ENCODE measurements at places on chromosomes 6 and 20.

DNA sequence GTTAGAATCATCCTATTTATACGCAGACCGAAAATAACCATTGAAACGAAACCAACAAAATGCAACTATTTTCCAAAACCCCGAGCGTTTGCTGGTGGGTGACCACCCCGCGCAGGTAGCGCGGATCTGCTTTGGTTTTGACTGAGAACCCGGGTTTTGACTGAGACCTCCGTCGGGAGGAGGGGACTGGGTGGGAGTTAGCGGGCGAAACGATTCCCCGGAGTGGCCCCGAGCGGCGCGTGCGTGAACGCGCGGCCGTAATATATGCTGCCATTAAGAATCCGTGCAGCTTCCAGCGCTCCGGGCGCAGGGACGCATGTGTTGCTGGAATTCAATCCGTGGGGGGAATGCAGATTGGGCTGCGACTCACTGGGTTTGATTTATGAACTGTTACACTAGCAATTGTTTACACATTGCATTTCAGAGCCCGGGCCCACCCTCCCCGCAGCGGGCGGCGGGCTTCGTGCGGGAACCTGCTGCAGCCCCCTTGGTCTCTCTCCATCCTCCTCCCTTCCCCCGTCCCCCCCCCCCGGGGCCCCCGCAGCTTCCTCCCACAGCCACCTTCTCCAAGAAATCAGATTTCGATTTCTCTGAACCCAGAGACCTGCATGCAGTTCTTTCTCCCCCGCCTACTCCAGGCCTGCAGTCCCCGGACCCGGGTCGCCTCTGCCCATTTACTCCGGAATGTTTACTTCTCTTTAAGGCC is 9.9 kb downstream of the NRN1 start:
- DNase-seq = no peak

DNA sequence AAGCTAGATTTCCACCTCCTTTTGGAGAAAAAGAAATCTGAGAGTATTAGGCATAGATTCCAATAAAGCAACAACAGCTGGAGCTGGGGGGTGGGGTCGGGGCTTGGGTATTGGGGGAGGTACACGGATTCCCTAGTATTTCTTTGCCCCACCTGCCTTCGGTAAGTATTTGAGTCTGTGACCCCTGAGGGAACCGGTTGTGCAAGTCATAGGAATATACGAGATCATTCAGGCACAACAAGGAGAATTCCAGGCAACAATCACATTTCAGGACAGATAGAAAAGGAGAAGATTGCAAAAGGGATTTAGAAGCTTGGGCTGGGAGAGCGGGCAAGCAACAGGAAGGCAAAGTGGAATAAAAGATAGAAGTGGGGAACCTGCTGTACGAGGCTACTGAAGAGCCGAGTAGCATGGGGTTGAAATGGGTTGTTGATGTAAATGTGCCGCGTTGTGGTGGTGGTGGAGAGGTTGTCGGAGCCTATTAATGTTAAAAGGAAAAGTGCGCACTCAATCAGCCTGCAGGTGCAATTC is 148.9 kb downstream of the BCAS1 start:
- DNase-seq = peak; percentile 50

GRCh38 chr6:159758031-159759001 is 3.5 kb upstream of the ACAT2 start:
- DNase-seq = no peak

- DNase-seq = no peak
Observed at GRCh38 chr6:150992703-150993102, 127.2 kb downstream of the MTHFD1L start.

GRCh38 chr20:47870475-47870874 is 85.2 kb upstream of the SULF2 start:
- no peak for DNase-seq

- no peak for DNase-seq
Observed at GRCh38 chr20:59958123-59958522, at the start of gene CDH26. TSS of gene CDH26 (plus strand) at chr20:59958423. CDS start at chr20:59958727, 304 bp downstream.

DNA sequence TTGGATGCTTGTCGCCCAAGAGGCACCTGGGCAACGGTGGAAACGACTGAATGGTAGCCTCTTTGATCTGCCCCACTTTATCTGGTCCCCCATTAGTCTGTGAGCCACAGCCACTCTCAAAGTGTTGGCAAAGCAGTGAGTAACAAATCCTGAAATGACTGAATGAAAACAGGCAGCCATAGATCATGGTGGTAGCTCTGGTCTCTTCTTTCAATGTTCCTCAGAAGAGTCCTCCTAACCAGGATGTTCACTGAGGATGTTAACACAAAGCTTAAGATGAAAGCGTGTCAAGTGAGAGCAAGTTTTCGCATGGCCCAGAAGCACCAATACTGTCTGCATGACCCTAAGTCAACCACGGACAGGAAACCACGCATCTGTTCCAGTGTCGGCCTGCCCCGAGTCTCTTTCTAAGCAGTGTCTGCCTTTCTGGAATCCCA is 107.3 kb downstream of the IRF4 start:
- DNase-seq = no peak

GRCh38 chr20:362271-363254 is 15.7 kb downstream of the NRSN2 start:
- no peak for DNase-seq

DNA sequence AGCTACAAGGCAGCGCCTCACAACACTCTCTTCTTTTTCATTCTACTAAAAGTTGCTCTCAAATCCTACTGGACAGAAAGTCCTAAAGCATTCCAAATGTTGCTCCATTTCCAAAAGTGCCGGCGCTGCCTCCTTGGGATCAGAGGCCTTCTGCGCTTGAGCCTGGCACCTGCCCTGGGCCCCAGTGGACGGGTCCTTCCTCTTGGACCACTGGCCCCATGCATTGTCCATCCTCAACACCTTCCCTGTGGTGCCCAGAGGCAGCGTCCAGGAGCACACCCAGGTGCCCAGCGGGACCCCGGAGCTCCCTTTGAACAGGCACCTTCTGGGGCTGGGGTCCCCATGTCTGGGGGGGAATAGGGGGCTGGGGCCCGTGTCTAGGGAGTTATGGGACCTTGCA is 205.2 kb downstream of the ERMARD start:
- no peak for DNase-seq

DNA sequence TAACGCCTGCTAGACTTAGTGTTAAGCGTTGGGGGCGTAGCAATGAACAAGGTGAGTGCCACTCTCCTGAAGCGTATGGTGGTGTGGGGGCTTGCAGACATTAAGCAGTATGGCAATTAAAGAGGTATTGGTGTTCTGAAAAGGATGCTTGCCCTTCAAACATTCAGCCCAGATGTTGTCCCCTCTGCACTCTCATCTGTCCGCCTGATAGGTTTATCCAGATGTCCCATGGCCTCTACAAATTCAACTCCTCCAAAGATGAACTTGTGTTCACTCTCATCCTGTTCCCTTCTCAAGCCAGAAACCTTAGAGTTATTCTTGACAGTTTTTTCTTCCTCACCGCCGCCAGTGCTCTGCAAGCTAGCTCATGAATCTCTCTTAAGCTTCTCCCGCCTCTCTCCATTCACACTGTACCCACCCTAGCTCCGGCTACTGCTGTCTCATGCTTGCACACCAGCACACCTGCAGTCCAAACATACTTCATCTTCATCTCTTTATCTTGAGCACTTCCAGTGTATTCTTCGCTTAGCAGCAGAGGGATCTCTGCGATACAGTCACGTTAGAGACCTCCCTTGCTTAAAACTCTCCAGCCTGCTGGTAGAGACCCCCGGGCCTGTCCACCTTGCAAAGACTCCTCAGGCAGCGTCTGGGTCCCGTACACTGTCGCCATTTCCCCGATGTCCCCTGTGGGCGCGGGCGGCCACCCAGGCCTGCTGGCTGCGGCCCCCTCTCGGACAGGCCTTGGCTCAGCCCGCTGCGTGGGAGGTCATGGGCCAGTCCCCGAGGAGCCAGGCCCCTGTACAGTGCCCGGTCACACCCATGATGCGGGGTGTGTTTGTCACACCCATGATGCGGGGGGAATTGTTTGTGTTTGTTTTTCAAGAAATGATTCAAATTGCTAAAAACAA is 962 bp downstream of the DDX27 start:
- no peak for DNase-seq

GRCh38 chr6:118860880-118861279 is 33.1 kb upstream of the ASF1A start:
- DNase-seq = no peak

GRCh38 chr6:100322886-100323285 is 141.8 kb downstream of the SIM1 start:
- DNase-seq = no peak

DNA sequence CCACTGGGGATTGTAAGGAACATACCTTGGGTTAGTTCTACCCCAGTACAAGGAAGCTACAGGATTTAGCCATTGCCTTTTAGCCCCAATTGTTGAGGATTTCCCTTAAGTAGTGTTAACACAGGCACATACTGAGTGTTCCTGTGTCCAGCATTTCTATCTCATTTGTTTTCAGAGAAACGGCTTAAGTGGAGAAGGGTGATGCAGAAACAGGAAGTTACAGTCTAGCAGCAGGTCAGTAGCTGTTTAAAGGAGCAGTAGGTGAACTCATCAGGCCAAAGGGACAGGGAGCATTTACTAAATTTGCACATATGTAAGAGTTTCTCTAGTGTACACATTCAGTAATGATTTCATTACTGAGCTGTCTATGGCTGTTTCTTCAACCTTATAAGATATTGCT is 644.2 kb upstream of the GJE1 start:
- no peak for DNase-seq

DNA sequence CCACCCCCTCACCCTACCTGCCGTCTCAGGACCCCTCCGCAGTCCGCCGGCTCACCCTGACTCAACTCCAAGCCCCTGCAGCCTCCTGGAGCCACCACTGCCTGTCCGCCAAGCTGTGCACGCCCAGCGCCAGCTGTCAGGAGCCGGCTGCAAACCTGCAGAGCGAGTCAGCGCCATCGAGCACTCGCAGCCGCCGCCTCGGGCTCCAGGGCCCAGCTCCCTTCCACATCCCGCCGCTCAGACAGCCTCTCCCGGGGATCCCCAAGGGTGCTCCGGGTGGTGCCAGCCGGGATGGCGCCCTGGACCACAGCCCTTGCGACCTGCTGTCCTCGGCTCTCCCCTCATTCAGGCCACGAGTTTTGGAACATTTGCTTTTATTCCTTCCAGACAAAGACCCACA is 4.3 kb downstream of the TNNC2 start:
- peak; percentile 78 for DNase-seq

DNA sequence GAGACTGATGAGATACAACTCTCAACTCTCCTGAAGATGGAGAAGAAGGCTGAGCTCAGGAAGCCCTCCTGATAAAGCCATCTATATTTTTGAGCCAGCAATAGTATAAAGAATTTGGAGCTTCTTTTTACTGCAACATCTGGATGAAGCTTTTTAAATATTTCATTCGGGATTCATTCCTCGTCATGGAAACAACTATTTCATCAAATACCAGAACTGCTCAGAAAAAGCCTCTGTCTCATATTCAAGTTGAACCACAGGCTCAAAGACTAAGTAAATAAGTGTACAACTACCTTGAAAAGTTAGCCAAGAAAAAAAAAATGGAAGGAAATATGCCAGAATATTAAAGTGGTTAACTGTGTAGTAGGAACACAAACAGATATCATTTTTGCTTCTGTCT is 37.8 kb downstream of the PTPRT start:
- no peak for DNase-seq

DNA sequence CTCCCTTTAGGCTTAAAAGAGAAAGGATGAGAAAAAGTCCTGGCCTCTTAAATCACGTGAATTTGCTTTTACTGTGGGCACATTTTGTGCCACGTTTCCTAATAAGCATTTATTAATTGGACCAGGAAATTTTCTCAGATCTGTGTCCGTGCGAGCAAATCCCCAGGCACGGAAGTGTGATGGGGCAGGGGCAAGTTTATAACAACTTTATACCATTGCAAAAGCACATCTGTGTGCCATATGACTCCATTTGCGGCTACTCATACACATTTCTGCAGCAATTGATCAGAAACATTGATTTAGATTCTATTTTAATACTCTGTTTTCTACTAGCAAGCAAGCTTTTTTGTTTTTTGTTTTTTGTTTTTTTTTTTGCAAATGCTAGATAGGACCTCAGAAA is 373.2 kb downstream of the TAF4 start:
- DNase-seq = no peak

DNA sequence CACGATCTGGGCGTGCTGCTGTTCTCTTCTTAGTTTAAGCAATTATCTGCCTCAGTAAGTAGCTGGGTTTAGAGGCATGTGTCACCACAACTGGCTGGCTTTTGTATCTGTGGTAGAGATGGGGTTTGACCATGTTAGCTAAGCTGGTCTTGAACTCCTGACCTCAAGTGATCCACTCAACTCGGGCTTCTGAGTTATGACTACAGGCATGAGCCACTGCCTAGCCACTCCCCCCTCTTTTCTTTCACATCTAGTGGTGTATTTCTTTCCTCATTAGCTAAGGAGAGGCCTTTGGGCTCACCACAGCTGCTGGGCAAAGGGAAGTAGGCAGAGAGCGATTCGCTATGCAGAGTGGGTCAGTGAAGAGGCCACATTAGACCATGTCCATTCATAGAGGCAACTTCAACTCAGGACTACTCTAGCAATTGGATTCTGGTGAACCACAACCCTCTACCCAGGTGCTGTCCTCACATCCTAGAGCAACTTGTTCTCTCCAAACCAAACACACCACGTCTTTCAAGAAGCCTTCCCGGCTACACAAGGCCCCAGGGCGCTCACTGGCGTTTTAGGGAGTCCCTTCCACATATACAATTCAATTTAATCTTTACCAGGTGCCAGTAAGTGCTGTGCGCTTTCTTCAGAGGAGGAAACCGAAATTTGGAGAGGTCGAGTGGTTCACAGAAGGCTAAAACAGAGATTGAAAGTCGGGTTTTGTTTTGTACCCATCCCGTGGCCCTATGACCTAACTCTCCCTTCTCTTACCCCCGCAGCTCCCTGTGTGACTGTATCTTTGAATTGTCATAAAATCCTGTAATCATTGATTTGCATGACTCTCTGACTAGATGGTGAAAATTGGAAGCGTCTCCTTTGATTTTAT is 26.5 kb upstream of the GFOD1 start:
- no peak for DNase-seq

GRCh38 chr6:41713159-41713649 is 22.2 kb downstream of the TFEB start:
- no peak for DNase-seq

GRCh38 chr6:70995411-70995810 is 38.6 kb upstream of the B3GAT2 start:
- DNase-seq = no peak

- DNase-seq = no peak
Observed at GRCh38 chr20:20398123-20398522, 30.2 kb downstream of the INSM1 start.

DNA sequence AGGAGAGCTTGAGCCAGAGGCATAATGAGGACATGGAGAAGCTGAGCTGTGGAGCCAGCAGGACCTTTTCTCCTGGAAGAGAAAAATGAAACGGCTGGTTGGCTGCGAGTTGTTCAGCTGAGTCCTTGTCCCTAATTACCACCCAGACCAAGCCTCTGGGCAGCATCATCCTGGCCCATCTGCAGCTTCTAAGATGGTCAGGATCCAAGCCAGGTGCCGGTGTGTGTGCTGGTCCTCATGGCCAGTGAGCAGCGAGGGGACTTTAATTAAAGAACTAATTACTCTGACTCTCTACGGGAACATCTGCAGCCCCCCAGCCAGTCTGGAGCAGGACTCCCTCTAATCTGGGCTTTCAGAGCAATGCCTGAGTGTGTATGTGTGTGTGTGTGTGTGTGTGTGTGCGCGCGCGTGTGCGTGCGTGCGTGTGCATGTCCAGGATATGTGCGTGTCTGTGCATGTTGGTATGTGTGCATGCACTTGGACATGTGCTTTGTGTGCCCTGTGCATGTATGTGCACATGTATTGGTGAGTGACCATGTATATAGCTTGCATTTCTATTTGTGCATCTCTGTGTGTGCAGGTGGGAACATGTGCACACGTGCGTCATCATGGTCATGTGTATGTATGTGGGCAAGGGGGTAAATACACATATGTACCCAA is 173.9 kb downstream of the DHX35 start:
- no peak for DNase-seq

GRCh38 chr6:96841345-96841744 is 4.1 kb upstream of the GPR63 start:
- DNase-seq = no peak

Data from T47D (cell line).